ENCODE measurements at places on chromosomes 11 and 22.

GRCh38 chr11:115132436-115133228 is 371.6 kb downstream of the CADM1 start:
- DNase-seq = peak; percentile 1

GRCh38 chr22:39466228-39467006 is 9.6 kb downstream of the MGAT3 start:
- no peak for DNase-seq

- DNase-seq = peak; percentile 42
These were observed 98.3 kb downstream of the ARHGAP42 start for GRCh38 chr11:100785148-100785983.

- no peak for DNase-seq
These were observed at the start of gene SHISA8 for GRCh38 chr22:41915035-41915785. SHISA8 (minus strand) TSS chr22:41915074; CDS start chr22:41914667, 407 bp downstream.

DNA sequence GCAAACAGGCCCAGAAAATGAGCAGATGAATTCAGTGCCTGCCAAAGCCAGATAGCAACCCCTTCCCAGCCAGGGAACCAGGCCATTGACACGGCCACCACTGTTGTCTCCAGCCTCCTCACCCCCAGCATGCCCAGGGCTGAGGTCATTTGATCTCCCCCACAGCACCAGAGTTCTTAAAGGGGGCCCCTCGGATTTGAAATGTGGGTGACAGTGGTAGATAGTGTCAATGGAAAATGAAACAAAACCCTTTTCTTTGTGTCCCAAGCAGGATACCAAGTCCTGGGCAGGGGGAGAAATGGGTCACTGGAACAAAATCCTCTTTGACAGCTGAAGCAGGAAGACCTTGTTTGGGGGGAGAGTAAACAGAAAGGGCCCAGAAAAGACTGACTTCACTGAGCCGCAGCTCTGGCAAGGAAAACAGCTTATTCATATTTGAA is 14.3 kb upstream of the ACCSL start:
- DNase-seq = no peak

GRCh38 chr11:72813740-72814285 is 398 bp upstream of the ATG16L2 start:
- DNase-seq = peak; percentile 33

DNA sequence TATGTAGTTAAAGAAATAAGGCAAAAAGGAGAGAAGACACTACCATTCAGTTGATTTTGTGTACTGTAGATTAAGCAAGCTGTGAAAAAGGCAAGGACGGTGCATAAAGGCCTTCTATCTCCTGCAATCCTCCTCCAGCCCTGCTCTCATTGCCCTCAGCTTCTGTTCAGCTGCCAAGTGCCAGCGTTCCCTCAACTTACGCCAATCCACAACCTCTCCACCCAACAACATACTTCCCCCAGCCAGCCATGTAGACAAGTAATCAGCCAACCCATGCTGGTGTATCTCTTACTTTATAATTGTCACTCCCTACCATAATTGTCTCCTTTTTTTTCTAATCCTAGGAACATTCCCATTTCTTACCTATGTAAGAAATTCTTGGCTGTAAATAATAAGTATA is 30.1 kb upstream of the ANO5 start:
- DNase-seq = no peak

GRCh38 chr11:1223346-1224110 is 662 bp downstream of the MUC5B start:
- DNase-seq = no peak

DNA sequence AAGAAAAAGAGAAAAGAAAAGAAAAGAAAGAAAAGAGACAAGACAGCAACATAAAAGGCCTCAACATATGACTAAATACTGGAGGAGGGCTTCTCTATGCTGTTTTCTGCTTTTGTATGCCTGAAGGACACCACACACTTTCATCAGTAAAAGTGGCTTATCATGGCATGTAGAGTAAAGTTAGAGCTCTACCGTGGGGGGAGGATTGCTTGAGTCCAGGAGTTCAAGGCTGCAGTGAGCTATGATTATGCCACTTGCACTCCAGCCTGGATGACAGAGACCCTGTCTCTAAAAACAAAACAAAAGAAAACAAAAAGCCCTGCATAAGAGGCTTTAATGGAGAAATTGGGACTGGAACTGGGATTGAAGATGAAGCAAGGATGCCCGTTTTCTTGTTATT is 5.7 kb downstream of the PTS start:
- DNase-seq = no peak

DNA sequence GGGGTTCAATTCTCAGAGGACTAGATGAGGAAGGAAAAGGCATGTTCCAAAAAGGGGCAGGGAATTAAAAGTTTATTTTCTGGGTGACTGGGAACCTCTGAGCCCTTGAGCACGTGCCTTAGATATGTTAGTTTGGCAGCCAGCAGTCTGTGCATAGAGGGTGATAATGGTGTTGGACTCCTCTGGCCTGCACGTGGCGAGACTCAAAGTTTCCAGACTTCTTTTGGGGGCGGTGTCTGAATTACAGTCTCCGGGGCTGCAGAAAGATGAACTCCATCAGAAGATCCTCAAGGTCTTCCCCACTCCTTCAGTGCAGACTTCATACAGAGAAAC is 861 bp upstream of the ZNRF3 start:
- no peak for DNase-seq

DNA sequence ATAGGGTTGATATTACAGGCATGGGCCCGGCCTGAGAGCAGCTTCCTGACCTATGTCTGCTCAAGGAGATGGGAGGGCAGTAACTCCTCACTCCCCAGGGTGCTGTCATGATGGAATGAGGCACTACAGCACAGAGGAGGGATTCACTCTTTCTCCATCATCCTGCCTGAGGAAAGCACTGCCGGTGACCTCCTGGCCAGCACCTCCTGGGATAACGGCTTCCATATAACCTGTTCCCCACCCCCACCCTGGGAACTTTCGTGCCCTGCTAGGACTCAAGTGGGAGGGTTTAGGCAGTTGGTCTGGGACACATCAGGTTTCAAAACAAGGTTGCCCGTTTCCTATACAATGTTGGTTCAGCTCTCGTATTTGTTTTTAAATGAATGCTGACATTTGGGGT is 42.7 kb upstream of the MN1 start:
- no peak for DNase-seq

DNA sequence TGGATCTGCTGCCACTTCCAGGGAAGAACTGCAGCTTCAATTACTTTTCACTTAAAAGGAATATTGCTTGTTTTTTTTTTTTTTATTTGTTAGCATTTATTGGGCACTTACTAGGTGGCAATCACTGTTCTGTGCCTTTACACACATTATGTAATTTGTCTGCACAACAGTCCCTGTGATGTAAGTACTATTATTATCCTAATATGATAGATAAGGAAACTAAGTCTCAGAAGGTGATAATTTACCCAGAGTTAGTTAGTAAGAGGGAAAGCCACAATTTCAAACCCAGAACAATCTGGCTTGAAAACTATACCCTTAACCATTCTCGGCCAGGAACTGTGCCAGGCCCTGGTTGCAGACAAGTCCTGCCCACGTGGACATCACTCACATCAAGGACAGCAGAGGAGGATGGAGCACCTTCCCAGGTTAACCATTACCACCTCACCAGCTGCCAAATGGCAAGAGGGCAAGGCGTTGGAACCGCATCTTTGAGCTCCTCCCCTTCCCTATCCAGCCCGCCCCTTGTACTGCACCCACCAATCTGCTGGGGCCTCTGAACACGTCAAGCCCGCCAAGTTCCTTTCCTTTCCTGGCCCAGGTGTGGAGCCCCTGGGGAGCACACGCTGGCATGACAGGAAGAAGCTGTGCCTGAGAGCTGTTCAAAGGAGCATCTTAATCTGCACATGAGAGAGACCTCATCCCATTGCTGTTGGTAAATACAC is 78.4 kb downstream of the NAV2 start:
- DNase-seq = no peak

GRCh38 chr11:121159741-121160140 is 58.7 kb downstream of the TECTA start:
- no peak for DNase-seq

DNA sequence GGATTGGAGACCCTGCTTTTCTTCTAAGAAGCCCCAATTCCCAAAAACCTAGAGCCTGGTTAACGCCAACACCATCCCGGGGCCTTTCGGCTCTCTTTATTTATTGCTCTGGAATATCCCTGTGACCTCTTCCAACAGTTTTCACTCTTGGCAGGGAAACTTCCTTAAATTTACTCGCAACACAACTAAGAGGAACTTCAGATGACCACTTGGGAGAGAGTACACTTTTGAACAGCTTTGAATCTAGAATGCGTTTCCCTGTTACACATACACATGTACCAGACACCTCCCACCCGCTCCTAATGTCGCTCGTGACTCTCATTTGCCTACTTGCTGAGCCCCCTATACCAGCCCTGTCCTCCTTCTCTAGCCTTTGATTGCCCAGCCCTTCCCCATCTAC is 19.4 kb downstream of the TUBA8 start:
- DNase-seq = no peak

GRCh38 chr11:59857439-59858434 is 8.6 kb downstream of the TCN1 start:
- peak; percentile 73 for DNase-seq

All from renal cortical epithelial cell (primary cell).